ENCODE measurements at places on chromosomes 3 and 15.
A peak's percentile ranks its signal among the peaks of the same experiment; 100 is the strongest.

DNA sequence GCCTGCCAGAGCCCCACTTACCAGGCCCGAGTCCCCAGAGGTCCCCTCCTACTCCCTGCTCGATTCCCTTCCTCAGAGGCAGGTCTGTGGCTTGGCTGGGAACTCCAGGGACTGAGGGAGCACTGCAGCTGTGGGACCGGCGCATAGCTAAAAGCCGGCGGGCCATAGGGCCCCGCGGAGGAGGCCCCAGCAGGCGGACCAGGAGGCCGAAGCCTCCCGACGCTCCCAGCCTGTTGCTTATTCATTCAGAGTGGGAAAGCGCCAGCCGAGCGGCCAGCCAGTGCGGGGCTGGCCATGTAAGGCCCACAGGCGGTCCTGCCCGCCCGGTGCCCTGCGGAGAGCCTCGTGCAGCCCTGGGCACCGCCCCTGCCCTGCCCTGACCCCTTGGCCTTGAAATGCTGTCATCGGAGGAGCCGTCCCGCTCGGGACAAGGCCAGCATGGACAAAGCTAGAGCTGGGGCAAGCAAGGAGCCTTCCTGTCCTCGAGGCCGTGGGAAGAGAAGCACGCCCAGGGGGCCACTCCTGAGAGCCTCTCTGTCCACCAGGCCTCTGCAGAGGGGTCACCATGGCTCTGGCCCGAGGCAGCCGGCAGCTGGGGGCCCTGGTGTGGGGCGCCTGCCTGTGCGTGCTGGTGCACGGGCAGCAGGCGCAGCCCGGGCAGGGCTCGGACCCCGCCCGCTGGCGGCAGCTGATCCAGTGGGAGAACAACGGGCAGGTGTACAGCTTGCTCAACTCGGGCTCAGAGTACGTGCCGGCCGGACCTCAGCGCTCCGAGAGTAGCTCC, at the start of gene LOXL1:
Gene LOXL1 (plus strand): TSS at position 244 of the 784 bp plus-strand sequence. CDS start 322 bp downstream, at position 566.
- no peak for DNase-seq

DNA sequence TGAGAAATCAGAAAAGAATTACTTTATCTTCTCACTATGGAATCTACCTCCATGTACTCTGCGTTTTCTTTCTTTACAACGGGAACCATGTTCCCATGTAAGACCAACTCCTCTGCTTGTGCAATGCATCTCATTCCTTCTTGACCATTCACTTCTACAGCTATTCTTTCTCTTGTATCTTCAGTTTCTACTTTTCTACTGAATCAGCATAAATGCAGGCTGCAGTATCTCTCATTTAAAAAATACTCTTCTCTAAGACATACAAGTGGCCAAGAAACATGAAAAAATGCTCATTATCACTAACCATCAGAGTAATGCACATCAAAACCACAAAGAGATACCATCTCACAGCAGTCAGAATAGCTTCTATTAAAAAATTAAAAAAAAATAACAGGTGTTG, 74.1 kb upstream of the NANOGP8 start:
- no peak for DNase-seq

- DNase-seq = peak; percentile 79
These were observed 151.4 kb downstream of the CHDH start for GRCh38 chr3:53694666-53695323.

DNA sequence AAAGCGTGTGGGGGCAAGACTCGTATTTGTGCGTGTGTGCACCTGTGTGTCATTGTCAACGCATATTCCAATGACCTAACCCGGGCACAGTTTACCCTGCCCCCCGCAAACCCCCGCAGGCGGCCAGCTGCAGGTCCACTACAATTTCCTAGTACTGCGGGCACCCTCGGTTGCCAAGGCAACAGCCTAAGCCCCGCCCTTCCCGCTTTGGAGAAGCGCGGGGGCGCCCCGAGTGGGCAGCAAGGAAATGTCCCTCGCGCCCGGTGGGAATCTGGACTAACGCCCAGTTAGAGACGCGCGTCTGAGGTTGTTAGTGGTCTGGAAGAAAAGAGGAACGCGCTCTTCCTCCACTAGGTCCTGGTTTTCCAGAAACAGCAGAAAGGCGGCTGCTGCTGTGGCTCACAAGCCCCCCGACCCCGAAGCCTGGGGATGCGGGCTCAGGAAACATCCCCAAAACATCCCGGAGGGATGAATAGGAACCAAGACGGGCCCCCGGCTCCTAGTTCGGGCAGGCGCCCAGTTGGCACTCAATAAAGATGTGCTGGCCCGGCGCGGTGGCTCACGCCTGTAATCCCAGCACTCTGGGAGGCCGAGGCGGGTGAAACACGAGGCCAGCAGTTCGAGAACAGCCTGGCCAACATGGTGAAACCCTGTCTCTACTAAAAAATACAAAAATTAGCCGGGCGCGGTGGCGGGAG, 1.1 kb downstream of the ABHD14A start:
- no peak for DNase-seq

GRCh38 chr3:131435000-131435399, 53.4 kb downstream of the NUDT16 start:
- no peak for DNase-seq

- no peak for DNase-seq
These were observed 16.3 kb upstream of the VPS8 start for GRCh38 chr3:184795522-184796190.

- DNase-seq = no peak
These were observed 901 bp downstream of the ICE2 start for GRCh38 chr15:60477916-60478565.

GRCh38 chr3:38567498-38567897, 71.4 kb downstream of the EXOG start:
- no peak for DNase-seq

DNA sequence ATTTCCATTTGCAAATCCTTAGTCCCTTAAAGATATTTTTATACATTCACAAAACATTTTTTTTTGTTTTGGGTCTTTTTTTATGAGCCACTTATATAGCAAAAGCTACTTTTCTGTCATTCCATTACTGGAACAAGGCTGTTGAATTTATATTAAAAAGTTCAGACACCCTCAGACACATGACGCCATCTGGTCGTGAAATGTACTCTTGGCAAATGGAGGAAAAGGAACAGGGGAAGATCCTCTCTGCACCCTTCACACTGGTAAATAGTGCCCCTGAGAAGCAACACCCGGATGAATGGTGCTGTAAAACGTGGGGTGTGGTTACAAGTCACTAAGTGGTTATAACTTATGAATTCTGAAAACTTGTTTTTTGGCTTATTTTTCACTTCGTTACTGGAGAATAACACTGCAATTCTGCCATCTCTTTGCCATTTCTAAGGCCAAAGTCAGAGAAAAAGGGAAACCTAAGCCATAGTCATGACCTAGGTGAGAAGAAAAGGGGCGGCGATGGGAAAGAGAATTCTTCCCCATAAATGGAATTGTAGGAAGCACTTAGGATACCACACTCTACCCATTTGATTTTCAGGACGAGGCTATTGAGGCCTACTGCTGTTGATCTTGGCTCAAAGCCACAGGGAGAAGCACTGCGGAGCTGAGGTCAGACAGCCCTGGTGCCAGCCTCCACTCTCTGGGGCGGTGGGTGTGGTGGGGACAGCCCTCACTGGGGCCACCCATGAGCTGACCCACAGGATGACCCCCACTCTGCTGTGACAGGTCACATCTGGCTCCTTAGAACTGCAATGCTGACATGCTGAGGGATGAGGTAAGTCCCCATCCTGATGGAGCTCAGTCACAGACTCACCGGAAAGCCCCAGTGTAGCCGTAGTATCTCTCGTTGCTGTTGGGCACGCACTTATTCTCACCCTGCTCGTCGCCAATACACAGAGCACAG, 21.9 kb downstream of the LTF start:
- no peak for DNase-seq

GRCh38 chr3:101849714-101850245, 466 bp downstream of the NFKBIZ start:
- no peak for DNase-seq

Data from esophagus muscularis mucosa (tissue), 4 donors.